ENCODE measurements at places on chromosomes 5 and 9. TPM values are rescaled to one million over a fixed set of nuclear protein-coding genes. Genes with fewer than 3 reads are reported as not detected.

Gene PTGDS
- total RNA-seq, result 56.0 TPM

Gene PCDHA6
- total RNA-seq, result 3.4 TPM

Gene DROSHA
- total RNA-seq, result 40.8 TPM

Gene TTC23L
- total RNA-seq, result 0.07 TPM

Gene CHSY3
- 23.6 TPM for total RNA-seq

Gene SLCO6A1
- 0.52 TPM for total RNA-seq

DNA sequence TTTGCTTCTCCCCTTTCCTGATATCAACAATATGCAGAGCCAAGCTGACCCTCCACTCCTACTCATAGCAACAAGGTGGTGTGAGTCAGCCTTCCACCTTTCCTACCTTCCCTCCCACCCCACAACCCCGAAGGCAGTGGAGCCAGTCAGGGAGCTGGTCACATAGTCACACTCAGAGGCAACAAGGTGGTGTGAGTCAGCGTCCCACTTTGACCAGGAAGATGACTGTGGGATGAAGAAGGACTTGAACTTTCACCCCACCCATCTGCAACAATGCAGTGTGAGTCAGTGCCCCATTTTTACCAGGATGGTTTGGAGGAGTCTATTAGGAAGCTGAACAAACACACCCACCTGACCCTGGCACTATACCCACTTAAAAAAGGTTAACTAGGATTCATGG lies 30.1 kb upstream of the ZNF782 start:
- peak; percentile 54 for DNase-seq

GRCh38 chr9:90855208-90855902 lies 53.7 kb downstream of the SYK start:
- no peak for DNase-seq

DNA sequence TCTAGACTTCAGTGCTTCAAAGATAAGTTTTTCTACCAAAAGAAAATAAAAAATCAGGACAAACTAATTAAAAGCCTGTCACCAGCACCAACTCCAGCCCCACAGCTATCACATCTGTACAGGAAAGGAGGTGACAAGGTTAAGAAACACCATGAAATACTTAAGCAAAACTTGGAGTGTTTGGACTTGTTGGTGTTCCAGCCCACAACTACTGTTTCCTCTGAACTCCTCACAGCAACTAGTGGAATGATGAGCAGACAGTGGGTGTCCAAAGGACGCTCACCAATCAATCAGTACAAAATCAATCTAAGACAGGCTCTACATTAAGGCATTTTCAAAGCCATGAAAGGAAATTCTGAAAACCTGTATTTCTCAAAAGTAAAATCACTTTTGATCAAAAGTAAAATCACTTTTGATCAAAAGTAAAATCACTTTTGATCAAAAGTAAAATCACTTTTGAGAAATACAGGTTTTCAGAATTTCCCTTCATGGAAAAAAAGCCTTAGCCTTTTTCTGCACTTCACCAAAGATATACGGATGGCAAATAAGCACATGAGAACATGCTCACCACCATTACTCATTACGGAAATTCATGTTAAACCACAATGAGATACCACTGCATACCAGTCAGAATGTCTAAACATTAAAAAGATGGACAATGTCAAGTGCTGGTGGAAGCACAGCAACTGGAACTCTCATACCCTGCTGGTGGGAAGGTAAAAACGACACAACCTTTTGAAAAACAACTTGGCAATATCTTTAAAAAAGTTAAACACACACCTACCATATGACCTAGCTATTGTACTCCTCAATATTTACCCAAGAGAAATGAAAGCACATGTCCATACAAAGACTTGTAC lies 79.7 kb downstream of the MED27 start:
- no peak for DNase-seq

DNA sequence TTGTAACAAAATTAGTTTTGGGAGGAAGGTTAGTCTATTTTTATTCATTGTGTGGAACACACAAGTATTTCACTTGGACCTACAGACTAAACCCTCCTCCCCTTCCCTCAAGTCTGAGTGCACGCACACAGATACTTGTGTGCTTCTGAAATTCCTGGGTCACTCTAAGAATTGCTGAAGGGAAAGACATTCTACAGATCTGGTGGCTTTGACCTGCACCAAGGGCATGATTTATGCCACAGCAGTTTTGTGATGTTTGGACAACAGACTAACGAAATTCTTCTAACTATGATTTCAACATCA lies 150.5 kb downstream of the ARL15 start:
- no peak for DNase-seq

- DNase-seq, result peak; percentile 37
These were observed 90.7 kb downstream of the PTCH1 start for GRCh38 chr9:95425910-95426551.

- DNase-seq, result no peak
These were observed 6.4 kb downstream of the SLC22A5 start for GRCh38 chr5:132375957-132376356.

GRCh38 chr9:112780450-112781036 lies 30.0 kb downstream of the SNX30 start:
- no peak for DNase-seq

DNA sequence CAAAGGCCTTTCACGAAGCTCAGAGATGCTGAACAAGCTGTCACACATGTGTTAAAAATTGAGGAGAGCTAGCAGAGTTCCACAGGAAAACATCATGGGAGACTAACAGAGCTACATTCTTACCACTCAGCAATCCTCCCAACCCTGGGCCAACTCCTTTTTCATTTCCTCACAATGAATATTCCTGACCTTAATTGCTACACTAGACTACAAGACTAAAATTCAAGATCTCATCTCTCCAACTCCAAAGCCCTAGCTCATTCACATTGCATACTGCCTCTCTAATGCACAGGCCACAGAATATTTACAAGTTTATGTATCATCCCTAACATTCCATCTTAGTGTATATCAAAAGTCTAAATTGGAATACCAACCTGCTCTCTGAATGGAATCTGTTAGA lies 21.2 kb downstream of the ERMP1 start:
- no peak for DNase-seq

- no peak for DNase-seq
These were observed 85.8 kb downstream of the LHFPL2 start for GRCh38 chr5:78562714-78563330.

DNA sequence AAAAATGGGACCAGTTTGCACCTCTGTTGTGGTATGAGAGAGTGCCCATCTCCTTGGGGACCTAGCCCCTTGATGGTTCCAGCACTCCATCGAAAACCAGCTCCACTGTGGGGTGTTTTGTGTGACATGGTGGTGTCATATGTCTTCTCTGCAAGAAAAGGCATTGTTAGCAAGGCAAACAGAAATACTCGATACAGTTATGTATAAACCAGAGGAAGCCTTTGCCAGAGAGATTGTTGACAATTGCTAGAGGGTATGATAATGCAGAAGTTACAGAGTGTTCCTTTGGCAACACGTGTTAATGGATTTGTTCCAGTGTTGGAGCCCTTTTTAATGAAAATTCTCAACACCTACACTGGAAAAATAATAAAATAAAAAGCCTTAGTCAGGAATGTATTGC lies 270.4 kb upstream of the DMRT1 start:
- no peak for DNase-seq

- DNase-seq, result no peak
These were observed 85.9 kb downstream of the GNA14 start for GRCh38 chr9:77562019-77562748.

DNA sequence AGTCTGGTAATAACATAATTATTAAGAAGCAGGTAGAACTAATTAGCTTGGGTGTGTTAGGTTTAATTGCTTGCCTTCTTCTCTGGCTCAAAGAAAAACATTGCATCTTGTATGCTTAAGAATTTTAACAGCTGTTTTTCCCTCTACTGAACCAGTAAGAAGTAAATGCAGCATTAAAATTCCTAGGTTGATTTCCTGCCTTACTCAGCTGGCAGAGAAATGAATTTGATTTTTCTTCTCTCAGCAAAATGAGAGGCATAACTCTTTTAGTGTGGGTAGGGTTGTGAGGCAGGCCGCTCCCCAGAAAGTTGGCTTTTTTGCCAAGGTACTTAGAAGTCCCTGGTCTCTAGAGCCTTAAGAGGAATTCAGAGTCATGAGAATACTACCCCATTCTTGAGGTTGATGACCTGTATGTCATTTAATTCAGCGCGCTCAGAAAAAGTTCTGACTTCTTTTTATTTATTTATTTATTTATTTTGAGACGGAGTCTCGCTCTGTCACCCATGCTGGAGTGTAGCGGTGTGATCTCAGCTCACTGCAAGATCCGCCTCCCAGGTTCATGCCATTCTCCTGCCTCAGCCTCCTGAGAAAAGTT lies 302.6 kb downstream of the ARHGEF28 start:
- no peak for DNase-seq

DNA sequence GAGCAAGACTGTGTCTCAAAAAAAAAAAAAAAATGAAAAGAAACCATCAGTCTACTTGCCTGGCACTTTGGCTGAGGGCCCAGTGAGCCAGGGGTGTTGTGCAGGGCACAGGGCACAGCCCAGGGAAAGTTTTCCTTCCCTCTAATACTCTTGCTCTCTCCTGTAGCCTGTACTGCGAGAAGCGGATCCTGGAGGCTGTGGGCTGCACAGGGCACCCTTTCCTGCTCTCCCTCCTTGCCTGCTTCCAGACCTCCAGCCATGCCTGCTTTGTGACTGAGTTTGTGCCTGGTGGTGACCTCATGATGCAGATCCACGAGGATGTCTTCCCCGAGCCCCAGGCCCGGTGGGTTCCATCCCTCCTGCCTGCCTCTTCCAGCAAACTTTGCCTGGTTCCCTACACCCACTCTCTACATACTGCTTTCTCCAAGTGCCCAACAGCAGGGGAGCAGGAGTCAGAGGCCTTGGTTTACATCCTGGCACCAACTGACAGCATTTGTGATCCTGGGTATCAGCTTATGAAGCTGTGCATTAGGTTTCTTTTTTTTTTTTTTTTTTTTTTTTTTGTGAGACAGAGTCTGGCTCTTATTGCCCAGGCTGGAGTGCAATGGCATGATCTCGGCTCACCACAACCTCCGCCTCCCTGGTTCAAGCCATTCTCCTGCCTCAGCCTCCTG lies 7.2 kb downstream of the ZDHHC12 start:
- DNase-seq, result no peak

DNA sequence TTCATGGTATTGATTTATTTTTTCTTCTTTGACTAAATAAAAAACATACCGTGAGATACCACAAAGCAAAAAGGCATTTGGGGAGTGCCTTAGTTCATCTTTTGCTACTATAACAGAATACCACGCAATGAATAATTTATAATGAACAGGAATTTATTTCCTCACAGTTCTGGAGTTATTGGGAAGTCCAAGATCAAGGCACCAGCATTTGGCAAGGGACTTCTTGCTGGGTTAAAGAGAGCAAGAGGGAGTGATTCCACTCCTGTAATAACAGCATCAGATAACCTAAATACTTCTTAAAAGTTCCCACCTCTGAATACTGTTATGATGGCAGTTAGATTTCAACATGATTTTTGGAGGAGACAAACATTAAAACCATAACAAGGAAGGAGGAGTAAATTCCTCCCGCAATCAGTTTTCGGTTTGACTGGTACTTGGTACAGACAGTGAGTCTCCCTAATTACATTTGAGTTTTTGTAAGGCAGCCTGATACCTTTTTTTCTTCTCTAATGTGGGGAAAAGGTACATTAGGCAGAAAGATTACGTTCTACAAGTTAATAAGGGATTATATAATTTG lies 8.8 kb upstream of the OMD start:
- DNase-seq, result no peak

- peak; percentile 95 for DNase-seq
These were observed 58.3 kb downstream of the PFDN1 start for GRCh38 chr5:140244525-140245025.

DNA sequence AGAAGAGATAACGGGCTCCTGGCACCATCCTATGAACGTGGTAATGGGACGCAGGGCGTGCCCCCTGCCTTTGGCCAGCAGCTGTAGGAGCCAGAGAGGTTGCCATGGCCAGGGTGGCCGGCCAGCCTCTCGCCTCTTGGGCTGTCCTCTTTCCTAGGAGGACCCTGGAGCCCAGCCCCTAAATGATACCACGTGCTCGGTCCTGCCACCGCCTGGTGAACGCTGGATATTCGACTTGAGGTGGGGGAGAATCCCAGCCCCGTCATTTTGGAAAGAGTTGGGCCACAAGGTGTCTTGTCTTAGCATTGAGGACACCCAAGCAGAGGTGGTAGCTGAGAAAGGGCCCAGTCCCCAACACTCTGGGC lies 391 bp upstream of the NRG2 start:
- DNase-seq, result no peak

- peak; percentile 39 for DNase-seq
These were observed 2.0 kb downstream of the NIPBL start for GRCh38 chr5:36878392-36879082.

- no peak for DNase-seq
These were observed 15.9 kb downstream of the TLR4 start for GRCh38 chr9:117720066-117720465.

DNA sequence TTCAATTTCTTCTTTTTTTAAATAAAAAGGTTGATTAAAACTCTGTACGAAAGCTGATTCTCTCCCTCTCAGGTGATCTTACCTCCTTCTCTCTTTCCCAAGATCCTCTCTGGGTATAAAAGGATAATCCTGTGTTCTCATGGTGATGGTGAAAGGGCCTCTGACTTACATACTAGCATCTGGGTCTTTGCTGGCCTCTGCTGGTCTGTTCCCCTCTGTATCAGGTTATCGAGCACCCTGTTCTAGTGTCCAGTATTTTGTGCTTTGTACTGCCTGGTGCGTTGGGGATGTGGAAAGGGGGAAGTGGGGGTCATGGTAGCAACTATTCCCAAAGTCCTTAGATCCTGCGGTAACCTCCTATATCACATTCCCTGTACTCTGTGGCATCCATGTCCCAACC lies 328.9 kb downstream of the NR2F1-AS1 start:
- DNase-seq, result no peak

- no peak for DNase-seq
These were observed 6.0 kb downstream of the MRPS30 start for GRCh38 chr5:44814761-44815160.

GRCh38 chr5:92980491-92980890 lies 600.5 kb downstream of the NR2F1-AS1 start:
- DNase-seq, result no peak

All from hepatocyte (in vitro differentiated cells).